SIG-M5 (cell line): ENCODE measurements at places on chromosomes 3 and 15.
A peak's percentile ranks its signal among the peaks of the same experiment; 100 is the strongest.

- no peak for DNase-seq
Observed at GRCh38 chr3:14525685-14526631, 14.2 kb downstream of the GRIP2 start.

DNA sequence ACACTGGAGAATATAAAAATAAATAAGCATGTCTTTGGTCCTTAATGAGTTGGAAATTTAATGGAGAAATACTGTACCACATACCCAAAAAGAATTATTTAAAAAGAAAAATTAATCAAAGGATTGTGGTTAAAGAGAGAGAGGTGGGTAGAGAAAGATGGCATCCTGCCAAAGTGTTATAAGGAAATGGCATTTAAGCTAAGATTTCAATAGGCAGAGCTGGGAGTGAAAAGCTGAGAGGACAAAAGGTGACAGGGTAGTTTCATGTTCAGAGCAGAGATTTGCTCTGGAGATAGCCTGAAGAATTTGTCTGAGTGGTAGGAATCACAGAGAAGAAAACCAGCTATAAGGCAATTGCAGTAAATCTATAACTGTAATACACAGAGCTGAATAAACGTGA is 181.0 kb downstream of the SI start:
- no peak for DNase-seq

DNA sequence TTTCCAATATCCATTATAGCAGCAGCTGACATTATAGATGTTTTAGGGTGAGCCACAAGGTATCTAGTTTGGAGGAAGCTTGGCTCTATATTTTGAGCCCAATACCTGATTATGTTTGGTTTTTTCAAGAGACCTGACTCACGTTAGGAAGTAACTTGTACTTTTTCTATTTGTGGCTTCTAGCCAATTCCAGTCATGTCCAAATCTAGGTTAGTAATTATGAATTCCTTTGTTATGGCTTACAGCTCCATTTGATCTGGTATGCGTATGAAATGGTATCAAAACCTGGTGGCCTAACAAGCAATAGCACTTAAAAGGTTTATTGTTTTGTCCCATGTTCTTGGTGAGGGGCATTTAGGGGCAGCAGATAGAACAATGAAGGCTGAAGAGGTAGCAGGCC is 115.9 kb downstream of the TOP2B start:
- DNase-seq, result no peak

DNA sequence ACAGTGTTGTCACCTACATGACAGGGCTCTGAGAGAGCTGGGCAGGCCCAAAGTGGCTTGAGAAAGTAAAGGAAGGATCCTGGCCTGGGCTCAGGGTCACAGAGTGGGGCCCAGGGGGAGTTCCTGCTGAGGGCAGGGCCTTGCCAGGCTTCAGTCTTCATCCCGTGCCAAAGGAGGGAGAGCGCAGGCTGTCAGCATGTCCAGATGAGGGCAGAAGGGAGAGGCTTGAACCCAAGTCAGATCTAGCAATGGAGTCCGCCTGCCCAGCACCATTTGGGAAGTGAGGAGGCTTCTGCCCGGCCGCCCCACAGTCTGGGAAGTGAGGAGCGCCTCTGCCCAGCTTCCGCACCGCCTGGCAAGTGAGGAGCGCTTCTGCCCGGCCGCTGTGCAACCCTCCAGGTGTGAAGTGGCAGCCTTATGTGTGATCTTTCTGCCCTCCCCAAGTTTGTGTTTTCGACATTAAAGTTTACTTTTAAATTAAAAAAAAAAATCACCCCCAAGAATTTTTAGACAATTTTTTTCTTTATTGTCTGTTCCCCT is 303.6 kb upstream of the PROK2 start:
- DNase-seq, result no peak

DNA sequence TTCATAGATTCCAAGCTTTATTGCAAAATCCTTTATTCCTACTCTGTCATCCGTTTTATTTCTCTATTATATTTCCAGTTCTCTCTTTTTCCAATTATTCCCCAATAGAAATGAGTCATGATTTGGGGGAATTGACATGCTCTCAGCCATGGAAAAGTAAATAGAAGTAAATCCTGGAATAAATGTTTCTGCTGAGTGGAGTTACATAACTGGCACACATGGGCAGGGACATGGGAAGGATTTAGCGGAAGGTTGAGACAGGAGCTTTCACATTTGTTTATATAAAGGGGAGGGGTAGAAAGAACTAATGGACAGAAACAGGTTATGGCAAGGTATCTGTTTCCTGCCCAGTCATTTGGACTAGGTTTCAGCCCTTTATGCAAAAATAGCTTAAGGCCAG is 221.6 kb downstream of the PLOD2 start:
- DNase-seq, result no peak

- DNase-seq, result no peak
Observed at GRCh38 chr3:49930922-49931321, 1.3 kb upstream of the MON1A start.

DNA sequence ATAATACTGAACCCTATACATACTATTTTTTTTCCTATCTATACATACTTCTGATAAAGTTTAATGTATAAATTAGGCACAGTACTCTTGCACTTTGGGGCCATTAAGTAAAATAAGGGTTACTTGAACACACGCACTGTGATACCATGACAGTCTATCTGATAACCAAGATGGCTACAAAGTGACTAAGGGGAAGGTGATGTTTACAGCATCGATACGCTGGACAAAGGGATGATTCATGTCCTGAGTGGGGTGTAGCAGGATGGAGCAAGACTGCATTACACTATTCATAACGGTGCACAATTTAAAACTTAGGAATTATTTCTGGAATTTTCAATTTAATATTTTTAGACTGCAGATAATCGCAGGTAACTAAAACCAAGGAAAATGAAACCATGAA is 30.0 kb upstream of the SLC2A2 start:
- DNase-seq, result no peak

DNA sequence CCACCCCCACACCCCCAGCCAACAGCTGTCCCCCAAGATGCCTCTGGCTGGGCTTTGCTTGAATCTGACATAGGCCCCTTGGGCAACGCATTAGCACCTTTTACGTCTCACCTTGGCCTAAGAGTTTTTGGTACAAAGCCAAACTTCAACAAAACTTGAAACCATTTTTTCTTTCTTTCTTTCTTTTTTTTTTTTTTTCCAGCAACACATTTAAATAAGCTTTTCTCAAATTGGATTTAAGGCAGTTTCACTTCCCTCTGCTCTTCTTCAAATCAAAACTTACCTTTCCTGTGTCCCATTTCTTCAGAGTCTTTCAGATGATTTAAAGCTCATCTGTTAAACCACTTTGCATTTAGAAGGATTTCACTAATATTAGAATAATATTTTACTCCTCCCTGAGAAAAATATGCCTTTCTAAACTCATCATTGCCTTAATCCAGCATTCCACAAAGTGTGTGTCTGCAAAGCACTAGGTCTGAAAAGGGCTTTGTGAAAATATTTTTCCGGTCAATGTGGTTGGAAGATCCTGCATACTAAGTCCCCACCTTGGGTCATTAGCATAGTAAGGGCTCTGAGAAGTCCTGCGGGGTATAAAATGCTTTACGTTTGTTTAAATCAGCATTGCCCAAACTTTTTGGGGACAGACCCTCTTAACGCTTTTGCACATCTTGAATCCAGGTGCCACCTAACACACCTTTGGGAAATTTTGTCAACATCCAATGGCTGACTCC is 217.0 kb downstream of the TLE3 start:
- DNase-seq, result no peak

- DNase-seq, result no peak
Observed at GRCh38 chr3:187626581-187626980, 43.6 kb downstream of the SST start.

GRCh38 chr3:99324636-99325203 is 313.7 kb upstream of the COL8A1 start:
- no peak for DNase-seq

DNA sequence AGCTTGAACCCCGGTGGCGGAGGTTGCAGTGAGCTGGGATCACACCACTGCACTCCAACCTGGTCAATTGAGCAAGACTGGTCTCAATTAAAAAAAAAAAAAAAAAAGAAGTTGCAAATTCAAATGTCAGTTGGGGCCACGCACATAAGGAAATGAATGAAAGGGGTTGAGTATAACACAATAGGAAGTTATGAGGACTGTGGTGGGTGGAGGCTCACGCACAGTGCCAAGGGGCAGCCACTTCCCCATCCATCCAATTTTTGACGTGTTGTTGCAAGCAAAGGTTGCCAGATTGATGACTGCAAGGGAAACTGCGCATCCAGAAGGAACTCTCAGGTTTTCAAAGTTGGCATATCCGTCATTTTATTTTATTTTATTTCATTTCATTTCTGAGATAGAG is 532.2 kb downstream of the NTRK3 start:
- DNase-seq, result no peak

- no peak for DNase-seq
Observed at GRCh38 chr3:181358562-181358961, 353.2 kb upstream of the SOX2 start.

- DNase-seq, result no peak
Observed at GRCh38 chr3:101943029-101943428, 93.7 kb downstream of the NFKBIZ start.

DNA sequence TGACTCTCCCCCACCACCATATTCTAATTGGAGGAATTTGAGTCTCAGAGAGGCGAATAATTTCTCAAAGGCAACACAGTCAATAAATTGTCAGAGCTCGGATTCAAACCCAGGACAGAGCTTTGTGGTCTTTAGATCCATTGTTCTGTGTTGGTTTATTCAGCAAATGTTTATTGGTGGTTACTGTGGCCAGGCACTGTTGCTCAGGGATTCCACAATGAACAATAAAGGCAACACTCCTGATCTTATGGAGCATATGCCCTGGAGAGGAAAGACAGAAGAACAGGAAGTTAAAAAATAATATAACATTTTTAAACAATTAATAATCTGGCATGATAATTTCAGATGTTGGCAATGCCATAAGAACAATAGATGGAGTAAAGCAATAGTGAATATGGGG is 291.7 kb upstream of the NR2E3 start:
- DNase-seq, result no peak

DNA sequence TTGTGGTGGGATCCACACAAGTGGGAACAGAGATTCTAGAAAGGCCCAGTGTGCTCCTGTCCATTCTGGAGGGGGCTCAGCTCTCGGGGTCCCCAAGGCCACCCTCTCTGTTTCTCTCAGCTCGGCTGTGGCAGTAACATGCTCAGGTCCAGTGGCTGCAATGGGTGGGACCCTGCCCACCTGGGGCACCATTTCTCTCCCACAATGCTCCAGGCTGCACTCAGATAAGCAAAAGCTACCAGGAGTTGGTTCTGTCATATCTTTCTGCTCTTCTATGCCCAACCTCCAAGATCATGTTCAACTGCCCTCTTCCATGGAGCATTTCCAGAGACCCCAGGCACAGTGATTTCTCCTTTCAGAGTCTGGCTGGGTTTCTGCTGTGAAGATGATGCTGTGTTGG is 40.8 kb downstream of the ITGA11 start:
- no peak for DNase-seq

DNA sequence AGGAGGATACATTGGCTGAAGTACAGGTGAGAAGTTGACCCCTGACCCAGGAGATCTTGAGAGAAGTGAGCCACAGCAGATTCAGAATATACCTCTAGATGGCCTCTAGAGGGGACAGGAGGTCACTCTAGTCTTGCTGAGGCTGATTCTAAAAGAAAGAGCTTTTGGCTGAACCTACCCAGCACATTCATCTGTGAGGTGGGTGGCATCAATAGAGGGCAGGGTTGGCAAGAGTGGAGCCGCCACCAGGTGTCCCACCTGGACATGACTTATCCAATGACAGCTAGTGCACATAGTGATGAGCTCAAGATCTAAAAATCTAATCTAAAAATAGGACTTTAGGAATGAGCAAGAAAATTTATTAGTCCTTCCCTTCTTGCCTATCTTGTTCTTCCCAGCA is 51.6 kb downstream of the CYP19A1 start:
- DNase-seq, result no peak

DNA sequence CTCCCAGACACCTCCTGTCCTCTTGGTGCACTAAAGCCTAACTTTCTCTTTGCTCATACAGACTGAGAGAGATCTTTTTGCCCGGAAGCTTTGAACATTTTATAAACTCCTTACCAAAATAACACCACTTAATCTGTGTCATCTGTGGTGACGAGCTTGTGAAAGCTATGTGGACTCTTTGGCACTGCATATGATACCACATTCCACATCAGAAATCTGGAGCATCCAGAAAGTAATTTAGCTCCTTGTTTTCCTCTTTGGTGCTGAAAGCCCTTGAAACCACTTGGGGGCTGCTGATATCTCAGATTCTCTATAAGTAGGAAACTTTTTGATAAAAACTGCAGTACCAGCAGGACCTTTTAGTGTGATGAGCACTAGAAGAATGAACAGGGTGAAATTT is 128.3 kb downstream of the ALCAM start:
- no peak for DNase-seq

GRCh38 chr15:69763831-69764230 is 311.2 kb downstream of the RPLP1 start:
- no peak for DNase-seq

GRCh38 chr3:153029350-153029749 is 132.7 kb upstream of the RAP2B start:
- DNase-seq, result no peak

DNA sequence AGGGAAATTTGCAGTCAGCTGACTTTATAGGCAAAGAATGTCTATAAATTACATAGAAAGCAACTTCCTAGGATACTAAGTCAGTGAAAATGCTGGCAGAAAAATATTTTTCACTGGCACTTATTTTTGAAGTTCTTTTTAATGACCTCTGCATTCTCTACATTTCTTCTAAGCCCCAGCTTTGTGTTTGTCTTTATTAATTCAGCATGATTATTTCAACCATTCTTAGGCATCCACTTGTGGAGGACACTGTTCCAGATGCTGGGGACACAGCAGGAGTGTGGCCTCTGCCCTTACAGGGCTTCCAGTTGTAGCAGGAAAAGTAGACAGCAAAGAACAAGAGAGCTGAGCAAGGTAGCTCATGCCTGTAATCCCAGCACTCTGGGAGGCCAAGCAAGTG is 15.0 kb downstream of the LRRK1 start:
- DNase-seq, result no peak

- peak; percentile 98 for DNase-seq
Observed at GRCh38 chr3:52498137-52499054, 3.3 kb downstream of the STAB1 start.

GRCh38 chr3:127547761-127548605 is 42.5 kb downstream of the TPRA1 start:
- DNase-seq, result no peak

- peak; percentile 67 for DNase-seq
Observed at GRCh38 chr15:79310985-79311900, at the start of gene TMED3. Gene TMED3, plus strand, starts transcription at chr15:79311112. Its CDS starts 138 bp downstream, at chr15:79311250.
